CD4-positive, alpha-beta T cell treated with Interleukin-6 at 100 ng/mL for 8 hours (primary cell): ENCODE measurements at places on chromosomes 6 and 20.

GRCh38 chr20:5164645-5165625, 38.1 kb downstream of the CDS2 start:
- DNase-seq: no peak

DNA sequence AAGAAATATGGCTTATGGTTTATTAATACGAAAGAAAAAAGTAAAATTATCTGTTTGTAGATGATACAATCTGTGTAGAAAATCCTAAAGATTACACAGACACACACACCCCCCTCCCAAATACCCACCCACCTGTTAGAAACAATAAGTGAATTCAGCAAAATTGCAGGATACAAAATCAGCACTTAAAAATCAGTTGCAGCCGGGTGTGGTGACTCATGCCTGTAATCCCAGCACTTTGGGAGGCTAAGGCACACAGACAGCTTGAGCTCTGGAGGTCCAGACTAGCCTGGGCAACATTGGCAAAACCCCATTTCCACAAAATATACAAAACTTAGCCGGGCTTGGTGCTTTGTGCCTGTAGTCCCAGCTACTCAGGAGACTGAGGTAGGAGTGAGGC, 42.3 kb downstream of the NINL start:
- no peak for DNase-seq

GRCh38 chr6:127402890-127403617, 56.1 kb downstream of the KIAA0408 start:
- no peak for DNase-seq

GRCh38 chr20:63826753-63827152, 4.3 kb downstream of the ZBTB46 start:
- DNase-seq: no peak

DNA sequence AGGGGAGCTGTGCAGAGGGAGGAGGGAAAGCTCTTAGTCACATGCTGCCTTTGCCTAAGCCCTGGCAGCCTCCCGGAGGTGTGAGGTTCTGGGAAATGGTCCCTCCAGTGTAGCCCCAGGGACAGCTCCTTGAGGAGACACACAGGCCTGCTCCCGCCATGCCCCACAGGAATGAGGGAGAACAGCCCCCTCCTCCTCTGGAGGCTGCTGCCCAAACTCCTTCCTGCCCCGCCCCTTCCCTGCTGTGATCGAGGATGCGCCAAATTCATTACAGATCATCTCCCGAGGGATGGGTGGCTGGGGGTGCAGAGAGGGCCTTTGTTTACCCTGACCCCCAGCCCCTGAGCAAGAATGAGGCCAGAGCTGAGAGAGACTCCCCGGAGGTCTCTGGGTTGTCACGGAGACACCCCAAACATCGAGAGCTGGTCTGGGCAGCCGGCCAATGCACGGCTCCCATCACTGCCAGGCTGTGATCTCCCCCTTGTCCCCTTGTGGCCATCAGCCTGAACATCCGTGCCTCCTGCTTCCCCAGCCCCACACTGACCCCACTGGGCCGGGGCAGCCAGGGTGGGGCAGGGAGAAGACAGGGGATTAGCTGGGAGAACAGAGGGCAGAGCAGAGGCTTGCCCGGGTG, 8.4 kb downstream of the CYP21A2 start:
- DNase-seq: no peak

- DNase-seq: no peak
Measured at GRCh38 chr20:20487811-20488210, 119.9 kb downstream of the INSM1 start.

- DNase-seq: no peak
Measured at GRCh38 chr6:42556462-42556861, 7.4 kb upstream of the UBR2 start.

GRCh38 chr20:32577023-32577422, 8.1 kb downstream of the NOL4L start:
- no peak for DNase-seq

- no peak for DNase-seq
Measured at GRCh38 chr6:150025201-150025917, at the start of gene RAET1L. Gene RAET1L, minus strand, starts transcription at chr6:150025532. Its CDS starts 61 bp downstream, at chr6:150025471.

GRCh38 chr6:121549736-121550135, 114.3 kb downstream of the GJA1 start:
- DNase-seq: no peak

DNA sequence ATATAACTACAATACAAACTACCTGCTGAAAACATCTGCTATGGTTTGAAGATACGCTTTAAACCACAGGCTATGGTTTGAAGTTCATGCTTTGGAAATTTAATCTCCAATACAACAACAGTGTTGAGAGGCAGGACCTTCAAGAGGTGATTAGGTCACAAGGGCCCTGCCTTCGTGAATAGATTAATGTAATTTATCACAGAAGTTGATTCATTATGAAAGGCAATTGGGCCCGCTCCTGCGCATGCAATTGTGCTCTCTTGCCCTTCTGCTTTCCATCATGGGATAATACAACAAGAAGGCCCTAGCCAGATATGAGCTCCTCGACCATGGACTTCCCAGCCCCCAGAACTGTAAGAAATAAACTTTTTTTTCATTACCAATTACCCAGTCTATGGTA, 21.2 kb downstream of the REPS1 start:
- DNase-seq: no peak

DNA sequence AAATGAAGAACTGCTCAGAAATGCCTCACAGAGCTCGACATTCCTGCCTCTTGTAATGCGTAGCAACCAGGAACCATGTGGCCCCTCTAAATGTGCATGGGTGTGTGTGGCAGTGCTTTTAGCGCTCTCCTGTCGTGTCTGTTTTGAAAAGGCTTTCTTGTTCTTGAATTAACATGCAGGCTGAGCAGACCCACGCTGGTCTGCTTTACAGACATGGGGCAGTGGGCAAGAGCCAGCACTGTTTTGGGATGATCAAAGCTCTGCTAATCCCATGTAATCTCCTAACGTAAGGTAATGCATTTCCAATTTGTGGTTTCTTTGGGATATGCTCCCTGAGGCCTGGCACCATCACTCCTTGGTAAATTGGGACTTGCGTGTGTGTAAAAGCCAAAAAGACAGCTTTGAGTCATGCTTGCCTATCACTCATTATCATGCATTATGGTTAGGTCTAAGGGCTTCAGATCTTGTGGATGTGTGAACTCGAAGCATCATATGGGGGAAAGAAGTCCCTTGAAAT, 11.8 kb downstream of the RIPOR2 start:
- no peak for DNase-seq

DNA sequence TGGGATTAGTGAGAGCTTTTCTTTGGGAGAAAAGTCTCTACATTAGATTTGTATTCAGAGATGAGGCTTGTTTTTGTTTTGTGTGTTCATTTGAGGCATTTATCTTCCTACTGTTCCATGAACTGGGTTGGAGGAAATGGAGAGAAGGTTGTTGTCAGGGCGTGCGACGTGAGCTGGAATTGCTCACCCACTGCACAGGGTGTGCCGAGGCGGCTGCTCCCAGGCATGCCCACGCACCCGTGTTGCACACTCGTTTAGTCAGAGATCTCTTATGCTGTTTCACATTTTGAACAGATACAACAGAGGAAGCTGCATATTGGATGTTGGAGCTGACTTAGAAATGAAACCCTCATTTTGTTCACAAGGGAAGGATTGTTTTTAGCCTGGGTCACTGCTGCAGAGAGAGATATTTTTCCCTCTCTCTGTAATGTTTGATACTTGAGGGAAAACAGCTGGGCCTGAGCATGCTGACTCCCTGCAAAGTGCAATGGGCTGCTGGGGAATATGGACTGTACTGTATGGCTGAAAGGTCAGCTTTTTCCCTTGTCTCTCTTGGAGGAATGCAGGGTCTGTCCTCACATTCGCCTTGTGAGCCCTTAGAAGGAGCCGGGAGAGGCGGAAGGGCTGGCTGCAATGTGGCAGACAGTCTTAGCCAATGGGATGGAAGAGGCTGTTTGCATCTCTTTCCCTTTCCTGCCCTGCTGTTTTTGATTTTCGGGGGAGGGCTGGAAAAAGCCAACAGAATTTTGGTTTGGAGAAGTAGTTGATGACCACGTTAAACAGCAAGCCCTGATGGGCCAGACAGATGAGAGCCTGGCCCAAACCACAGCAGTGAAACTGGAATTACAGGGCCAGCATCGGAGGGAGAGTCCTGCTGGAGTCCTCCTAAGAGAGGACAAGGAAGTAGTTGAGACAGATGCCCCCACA, 170.8 kb downstream of the SASH1 start:
- no peak for DNase-seq

- no peak for DNase-seq
Measured at GRCh38 chr6:167125410-167125809, 2.5 kb downstream of the CCR6 start.

DNA sequence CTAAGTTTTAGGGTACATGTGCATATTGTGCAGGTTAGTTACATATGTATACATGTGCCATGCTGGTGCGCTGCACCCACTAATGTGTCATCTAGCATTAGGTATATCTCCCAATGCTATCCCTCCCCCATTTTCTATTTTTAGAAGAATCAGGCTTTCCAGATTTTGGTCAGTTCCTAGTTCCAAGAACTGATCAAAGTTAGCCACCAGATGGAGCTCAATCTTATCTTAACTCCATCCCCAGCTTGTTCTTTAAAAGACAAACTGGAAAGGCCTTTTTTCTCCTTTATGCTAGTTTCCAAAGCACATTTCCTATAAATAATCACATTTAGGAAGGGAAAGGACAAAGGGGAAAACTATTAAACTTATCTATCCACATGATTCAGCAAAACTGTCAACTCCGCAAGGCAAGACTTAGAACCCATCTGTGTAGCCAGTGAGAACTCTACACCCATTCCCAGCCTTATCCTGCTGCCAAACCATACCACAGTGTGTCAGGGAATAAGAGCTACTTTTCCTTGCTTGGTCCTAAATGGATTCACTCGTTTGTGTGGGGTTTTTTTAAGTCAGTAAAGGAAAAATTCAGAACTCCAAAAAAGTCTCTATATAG, 22.8 kb upstream of the KHDC1 start:
- DNase-seq: no peak

DNA sequence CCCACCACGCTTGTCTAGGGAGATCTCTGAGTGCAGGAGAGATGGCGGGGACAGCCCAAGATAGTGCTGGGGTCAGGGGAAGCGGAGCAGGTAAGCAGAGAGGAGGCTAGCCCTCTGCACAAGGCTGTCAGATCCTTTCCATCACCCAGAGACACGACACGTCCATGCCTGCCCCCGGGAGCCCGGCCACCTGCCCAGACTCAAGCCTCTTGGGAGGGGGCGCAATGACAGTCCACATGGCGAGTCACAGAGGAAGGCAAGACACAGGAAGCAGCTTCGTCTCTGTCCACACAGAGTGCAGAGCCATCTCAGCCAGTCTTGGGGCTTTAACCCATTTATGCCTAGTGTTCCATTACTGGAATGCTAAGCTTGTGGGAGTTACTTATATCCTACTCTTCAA, 78.4 kb downstream of the PREX1 start:
- DNase-seq: no peak

- peak; percentile 67 for DNase-seq
Measured at GRCh38 chr20:32674362-32674789, 635 bp upstream of the C20orf203 start.

GRCh38 chr6:164010441-164011103, 596.1 kb downstream of the QKI start:
- no peak for DNase-seq

DNA sequence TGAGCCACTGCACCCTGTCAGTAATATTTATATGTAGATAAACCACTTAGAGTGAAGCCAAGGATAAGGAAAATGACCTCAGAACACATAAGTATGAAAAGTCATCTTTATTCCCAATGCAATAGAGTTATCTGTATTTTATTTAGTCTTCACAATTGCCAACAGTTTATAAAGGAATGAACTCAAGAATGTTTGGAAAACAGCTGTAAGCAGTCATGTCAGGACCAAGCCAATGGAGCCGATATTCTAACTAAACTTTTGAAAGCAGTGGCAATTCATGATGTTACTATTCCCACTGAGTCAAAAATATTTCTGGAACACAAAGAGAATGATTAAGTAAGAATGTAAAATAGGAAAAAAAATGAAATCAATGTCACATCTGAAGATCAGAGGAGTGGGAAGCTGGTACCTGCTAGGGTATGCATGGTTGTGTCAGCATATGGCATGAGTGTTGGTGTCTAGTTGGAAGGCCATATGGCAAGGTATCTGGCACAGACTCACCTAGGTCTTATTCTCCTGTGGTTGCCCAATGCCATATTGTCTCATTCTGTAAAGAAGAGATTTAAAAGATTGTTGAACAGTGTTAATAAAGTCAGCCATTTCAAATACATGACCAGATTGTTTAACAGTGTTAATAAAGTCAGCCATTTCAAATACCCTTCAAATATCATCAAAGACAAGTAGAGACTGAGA, 118.2 kb downstream of the ADAT2 start:
- DNase-seq: no peak

GRCh38 chr6:135283926-135284325, 102.8 kb downstream of the MYB start:
- no peak for DNase-seq

DNA sequence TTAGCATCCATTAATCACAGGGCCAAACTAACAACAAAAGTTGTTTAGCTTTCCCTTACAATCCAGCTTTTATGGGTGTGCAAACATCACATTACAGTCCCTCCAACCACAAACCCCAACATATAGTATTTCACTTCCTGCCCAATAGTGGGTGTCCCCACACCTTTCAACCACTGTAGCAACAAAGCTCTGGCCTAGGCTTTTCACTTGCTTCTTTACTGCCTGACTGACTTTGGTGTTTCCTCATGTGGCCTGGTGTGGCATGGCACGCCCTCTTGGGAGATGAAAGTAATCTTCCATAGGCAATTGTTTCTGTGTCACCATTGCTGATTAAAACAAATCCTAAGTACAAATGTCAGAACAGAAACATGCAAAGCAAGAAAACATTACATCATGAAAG, 46.3 kb downstream of the MCM8 start:
- peak; percentile 49 for DNase-seq

GRCh38 chr20:25676164-25676809, 20.4 kb downstream of the ZNF337 start:
- DNase-seq: no peak

GRCh38 chr6:89612121-89612520, 26.4 kb downstream of the LYRM2 start:
- no peak for DNase-seq

- no peak for DNase-seq
Measured at GRCh38 chr6:161954699-161955276, 680.9 kb upstream of the AGPAT4 start.

- DNase-seq: no peak
Measured at GRCh38 chr20:2295286-2295685, 515 bp upstream of the TGM3 start.

DNA sequence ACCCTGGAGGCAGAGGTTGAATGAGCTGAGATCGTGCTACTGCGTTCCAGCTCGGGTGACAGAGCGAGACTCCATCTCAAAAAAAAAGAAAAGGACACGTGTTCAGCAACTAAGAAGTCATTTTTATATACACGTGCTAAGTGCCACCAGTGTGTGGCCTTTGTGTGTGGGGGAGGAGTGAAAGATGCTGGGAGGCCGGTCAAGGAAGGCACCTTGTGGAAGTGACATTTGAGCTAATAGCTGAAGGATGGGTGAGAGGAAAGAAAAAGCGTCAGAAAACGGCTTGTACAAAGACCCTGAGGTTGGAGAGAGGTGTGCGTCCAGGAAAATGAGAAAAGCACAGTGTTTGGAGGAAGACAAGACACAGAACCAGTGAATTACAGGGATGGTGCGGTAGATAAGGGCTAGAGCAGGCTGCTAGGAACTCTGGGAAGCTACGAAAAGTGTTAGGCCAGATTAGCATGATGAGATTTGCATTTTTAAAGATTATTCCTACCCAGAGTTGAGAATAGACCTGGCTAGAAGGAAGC, 11.6 kb downstream of the RREB1 start:
- no peak for DNase-seq
